ENCODE measurements at places on chromosomes 4 and X.

- peak; percentile 45 for DNase-seq
These were observed 94.4 kb downstream of the IL15 start for GRCh38 chr4:141730805-141731204.

- no peak for DNase-seq
These were observed 728.5 kb upstream of the NDST4 start for GRCh38 chr4:115841871-115842270.

DNA sequence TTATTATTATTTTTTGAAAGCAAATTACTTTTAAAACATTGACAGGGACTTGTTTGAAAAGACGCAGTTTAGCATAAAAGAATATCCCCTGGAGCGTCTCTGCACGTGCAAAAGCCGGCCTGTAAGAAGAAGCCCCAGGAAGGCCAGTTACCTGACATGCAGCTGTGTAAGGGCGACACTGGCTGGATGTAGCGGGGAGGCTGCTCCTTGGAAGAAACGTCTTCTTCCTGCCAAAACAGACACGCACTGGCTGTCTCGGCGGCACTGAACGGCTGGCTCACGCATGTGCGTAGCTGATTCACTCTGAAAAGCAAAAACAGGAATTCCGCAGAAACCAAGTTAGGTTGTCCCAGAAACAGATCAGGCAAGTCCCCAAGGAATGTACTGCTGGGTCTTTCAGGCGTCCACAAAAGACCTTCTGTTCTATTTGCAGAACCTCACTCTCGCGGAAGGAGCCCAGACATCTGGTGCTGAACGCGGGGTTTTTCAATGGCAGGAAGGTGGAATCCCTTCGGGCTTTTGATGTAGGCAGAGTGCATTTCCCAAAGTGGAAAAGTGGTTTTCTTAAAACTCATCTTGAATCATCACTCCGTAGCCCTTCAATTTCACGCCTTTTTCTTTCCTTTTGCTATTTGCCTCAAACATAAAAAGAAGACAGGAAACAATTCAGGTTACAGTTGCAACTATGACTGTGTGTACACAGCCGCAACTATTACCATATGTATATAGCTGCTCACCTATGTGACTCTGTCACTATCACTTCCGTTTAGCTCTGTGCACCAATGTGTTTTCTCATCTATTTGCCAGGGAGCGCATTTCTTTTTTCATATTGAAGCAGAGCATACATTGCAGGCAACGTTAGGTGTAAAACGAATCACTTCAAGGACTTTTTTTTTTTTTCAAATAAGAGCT lies 38.1 kb upstream of the ARSH start:
- peak; percentile 55 for DNase-seq

GRCh38 chrX:153179131-153179530 lies at the start of gene MAGEA1:
Gene MAGEA1, plus strand, starts transcription at chrX:153179284. Its CDS starts 3,106 bp downstream, at chrX:153182390.
- DNase-seq: no peak

- no peak for DNase-seq
These were observed 56.2 kb downstream of the COX7B2 start for GRCh38 chr4:46852800-46853199.

DNA sequence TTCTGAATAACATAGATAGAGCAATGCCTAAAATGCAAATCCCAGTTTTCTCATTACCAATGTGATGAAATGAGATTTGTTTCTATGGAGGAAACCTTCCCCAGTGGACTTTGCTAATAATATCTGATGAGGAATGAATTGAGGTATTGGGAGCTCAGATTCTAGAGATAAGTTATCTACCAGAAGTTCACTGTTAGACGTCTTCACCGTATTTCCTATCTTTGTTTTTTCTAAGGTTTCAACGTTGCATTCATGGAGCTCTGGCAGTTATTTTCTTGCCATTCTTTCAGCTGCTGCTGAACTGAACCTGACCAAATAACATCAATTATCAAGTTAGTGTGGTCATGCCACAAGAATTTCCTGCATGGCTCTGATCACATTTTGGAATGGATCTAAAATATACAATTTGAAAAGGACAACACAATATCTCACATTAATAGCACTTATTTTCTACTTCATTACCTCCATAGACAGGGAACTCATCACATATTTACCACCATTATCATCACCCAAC lies 511.8 kb upstream of the LCORL start:
- no peak for DNase-seq

GRCh38 chr4:45732161-45732560 lies 391.7 kb downstream of the GABRG1 start:
- no peak for DNase-seq
